ENCODE measurements at places on chromosomes 3 and 15. TPM values are rescaled to one million over a fixed set of nuclear protein-coding genes. Genes with fewer than 3 reads are reported as not detected.
A peak's percentile ranks its signal among the peaks of the same experiment; 100 is the strongest.

Gene SHQ1
- 32.5 TPM for total RNA-seq

DNA sequence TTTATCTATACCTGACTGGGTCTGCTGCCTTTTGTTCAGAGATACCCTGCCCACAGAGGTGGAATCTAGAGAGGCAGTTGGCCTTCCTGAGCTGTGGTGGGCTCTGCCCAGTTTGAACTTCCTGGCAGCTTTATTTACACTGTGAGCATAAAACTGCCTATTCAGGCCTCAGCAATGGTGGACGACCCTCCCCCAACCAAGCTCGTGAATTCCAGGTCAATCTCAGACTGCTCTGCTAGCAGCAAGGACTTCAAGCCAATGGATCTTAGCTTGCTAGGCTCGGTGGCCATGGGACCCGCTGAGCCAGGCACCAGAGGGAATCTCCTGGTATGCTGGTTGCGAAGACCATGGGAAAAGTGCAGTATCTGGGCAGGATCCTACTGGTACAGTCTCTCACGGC is 270.2 kb downstream of the CADM2 start:
- DNase-seq: no peak

- DNase-seq: no peak
Measured at GRCh38 chr15:72851586-72851985, 68.0 kb upstream of the ADPGK start.

GRCh38 chr3:123695152-123695551 is 110.3 kb upstream of the HACD2 start:
- DNase-seq: no peak

DNA sequence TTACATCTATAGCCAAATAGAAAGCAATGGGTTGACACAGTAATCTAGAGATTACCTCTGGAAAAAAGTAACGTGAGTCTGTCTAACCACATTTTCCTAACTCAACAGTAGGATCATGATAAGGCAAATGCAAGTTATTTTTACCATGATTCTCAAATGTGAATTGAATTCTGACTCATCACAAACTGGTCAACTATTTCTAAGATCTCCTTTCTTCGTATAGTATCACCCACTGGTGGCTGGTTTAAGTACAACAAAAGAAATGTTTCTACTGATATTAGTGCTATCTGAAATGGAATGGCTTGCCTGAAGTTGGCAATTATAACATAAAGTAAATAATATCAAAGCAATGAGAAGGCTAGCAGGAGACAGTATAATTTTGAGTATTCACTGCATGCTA is 102.2 kb downstream of the ABI3BP start:
- peak; percentile 17 for DNase-seq

GRCh38 chr3:150317469-150317868 is 90.6 kb upstream of the TSC22D2 start:
- DNase-seq: no peak
